ENCODE measurements at places on chromosomes 2 and 18. TPM values are rescaled to one million over a fixed set of nuclear protein-coding genes. Genes with fewer than 3 reads are reported as not detected.

Gene SERPINB10
- polyA plus RNA-seq: 0.10 TPM

Gene CPS1
- 7.8 TPM for polyA plus RNA-seq

Gene ACVR1C
- 0.58 TPM for polyA plus RNA-seq

Gene MARCO
- 0.10 TPM for polyA plus RNA-seq

Gene CABLES1
- 79.0 TPM for polyA plus RNA-seq

Gene MCM6
- 48.0 TPM for polyA plus RNA-seq

Gene INSIG2
- 35.0 TPM for polyA plus RNA-seq

- peak; percentile 55 for DNase-seq
Observed at GRCh38 chr2:85589181-85589580, 5.0 kb downstream of the VAMP5 start.

GRCh38 chr2:229843613-229844012 lies 78.2 kb downstream of the TRIP12 start:
- DNase-seq: no peak

GRCh38 chr2:199985625-199986207 lies 30.3 kb downstream of the MAIP1 start:
- DNase-seq: peak; percentile 56

- DNase-seq: no peak
Observed at GRCh38 chr18:8386669-8387380, 222.4 kb upstream of the RAB12 start.

- DNase-seq: no peak
Observed at GRCh38 chr2:136236019-136236418, 118.1 kb upstream of the CXCR4 start.

- no peak for DNase-seq
Observed at GRCh38 chr18:2908166-2908945, 61.5 kb downstream of the EMILIN2 start.

DNA sequence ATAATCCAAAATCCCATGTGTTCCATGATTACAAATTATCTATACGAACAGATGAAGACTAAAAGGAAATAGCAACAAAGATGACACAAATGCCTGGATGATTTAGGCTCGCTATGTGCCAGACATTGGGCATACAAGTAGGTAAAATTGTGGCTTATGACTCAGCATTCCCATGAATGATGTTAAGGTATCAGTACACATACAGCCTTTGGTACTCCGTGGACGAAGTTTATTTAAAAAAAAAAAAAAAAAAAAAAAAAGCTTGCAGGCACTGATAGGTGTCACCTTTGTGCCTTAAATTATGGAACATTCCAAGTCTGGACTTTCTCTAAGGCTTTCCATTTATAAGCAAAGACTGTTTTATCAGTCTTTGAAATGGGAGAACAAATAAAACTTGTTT lies 2.7 kb downstream of the CHAC2 start:
- DNase-seq: no peak

DNA sequence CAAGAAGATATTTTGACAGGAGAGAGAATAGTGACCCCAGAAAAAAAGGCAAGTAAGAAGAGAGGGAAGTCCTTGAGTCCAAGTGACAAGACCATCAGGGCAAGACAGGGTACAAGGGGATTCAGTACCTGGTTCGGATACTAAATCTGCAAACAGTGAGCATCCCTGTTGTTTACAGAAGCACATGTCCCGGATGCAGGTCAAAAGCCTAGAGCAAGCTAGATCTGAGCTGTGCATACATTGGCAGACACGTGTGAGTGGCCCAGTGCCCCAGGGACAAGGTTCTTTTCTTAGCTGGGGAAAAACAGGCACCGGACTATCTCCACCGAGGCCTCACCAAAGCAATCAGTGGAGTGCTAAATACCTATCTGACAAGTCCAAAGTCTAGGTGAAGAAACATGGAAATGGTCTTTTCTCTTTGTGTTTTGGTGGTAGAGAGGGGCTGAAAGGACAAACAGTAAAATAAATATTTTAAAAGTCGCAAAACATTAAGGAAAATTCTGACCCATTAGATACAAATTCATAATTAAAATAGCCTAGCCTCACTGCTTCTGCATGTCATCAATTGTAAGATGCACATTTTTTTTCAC lies 165.2 kb downstream of the SUCLG1 start:
- DNase-seq: no peak

GRCh38 chr2:151161821-151162551 lies 99.7 kb downstream of the RBM43 start:
- DNase-seq: no peak

DNA sequence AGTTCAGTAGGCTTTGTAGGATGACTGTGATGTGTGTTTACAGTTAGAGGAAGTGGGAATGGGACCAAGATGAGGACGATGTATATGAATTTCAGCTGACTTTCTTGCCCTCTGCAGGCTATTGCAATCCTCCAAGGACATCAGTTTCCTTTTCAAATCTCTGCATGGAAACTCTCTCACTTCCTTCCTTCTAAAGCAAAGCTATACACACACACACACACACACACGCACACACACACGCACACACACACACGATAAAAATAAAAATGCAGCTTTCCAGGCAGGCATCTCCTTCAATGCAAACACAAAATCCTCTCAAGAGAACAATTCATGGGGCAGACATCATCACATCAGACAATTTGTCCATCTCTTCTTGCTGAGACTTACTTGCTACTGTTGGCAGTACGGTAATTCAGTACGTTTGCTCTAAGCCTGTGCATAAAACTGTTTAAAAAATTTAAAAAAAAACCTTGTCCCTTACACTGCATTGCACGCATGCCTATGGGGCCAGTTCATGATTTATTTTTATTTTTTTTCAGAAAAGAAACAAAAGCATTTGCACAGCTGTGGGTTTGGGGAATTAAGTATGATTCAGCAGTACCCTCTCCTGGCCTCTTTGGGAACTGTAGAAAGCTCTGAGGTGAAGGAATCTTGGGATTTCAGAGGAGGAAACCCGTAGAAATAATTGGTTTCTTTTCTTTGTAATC lies 27.1 kb upstream of the ICOS start:
- DNase-seq: peak; percentile 58

- no peak for DNase-seq
Observed at GRCh38 chr2:1088192-1088860, 137.7 kb downstream of the SNTG2 start.

DNA sequence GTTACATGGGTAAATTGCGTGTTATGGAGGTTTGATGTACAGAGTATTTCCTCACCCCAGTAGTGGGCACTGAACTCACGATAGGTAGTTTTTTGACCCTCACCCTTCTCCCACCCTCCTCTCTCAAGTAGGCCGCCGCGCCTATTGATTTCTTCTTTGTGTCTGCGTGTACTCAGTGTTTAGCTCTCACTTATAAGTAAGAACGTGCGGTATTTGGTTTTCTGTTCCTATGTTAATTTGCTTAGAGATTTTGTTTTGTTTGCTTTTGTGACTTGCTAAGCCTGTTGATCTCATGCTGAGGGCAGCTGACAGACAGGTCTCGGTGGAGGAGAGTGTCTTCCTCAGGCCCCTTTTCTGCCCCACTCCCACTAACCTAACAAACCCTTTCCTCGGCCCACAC lies 36.2 kb downstream of the ACOXL start:
- no peak for DNase-seq

- DNase-seq: no peak
Observed at GRCh38 chr2:45466053-45466452, 145.0 kb downstream of the SRBD1 start.

DNA sequence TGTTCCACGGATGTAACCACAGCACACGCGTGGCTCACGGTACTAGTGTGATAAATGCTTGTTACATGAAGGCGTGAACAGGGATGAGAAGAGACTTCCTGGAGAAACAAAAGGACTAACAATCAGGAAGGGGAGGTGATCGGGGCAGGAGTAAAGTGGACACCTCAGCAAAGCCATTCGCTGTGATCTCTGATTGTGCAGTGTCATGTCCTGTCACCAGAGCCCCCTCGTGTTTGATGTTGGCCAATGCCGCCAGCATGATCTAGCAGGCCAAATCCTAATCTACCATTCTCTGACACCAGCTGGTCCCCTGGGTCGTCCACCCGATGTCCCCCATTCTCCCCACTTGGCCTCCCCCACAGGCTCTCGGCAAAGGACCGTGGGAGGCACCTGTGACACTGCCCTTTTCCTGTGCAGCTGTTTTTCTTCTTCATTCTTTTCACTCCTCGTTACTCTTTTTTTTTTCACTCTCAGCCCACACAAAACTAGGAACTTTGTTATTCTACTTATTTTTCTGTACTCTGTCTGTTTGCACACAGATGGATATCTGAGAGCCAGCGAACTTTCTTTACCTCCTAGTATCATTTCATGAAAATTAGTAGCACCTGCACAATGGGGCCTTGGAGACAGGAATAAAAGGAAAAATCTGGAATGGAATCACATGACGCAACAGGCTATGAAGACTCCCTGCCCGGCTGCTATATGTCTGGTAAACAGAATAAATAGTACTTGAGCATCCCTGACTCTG lies 146.8 kb downstream of the TGIF1 start:
- DNase-seq: peak; percentile 42

GRCh38 chr2:232276733-232277313 lies 101.7 kb upstream of the ALPP start:
- DNase-seq: no peak

DNA sequence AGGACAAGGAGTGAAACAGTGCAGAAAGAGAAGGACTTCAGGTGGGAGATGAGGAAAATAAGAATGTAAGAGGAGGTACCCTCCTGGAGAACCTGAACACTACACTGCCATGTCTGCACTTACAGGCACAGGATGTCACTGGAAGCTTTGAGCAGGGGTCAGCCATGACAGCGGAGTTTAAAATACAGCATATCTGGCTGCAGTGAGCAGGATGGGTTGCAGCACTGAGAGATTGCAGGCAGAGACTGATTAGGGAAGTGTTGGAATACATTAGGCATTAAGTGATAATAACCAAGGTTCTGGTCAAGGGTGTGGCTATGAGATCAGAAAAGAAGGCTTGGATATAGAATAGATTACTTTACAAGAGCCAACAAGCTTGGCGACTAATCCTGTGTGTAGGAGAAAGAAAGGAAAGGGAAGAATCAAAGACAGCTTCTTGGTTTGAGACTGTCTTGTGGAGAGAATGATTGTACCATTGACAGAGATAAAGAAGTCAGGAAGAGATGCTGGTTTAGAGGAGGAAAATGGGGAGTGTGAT lies 171.1 kb upstream of the RBMS1 start:
- DNase-seq: no peak

DNA sequence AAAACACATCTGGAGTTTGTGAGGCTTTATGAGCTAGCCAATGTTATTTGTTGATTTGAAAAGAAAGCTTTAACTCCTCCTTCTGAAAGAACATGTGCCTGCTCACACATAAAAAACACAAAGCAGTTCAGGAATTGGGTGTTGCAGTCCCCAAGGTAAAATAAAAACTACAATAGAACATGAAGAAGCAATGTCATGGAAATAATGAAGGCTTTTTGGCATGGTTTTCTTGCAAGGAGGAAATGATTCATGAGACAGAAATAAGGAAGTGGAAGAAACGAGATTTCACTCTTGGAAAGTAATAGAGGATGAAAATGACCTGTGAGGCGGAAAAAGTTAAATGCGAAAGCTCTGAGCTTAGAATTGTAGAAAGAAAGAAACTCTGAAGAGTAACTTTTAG lies 81.1 kb downstream of the TRIB2 start:
- no peak for DNase-seq

GRCh38 chr2:37020212-37020886 lies 54.0 kb upstream of the STRN start:
- peak; percentile 77 for DNase-seq

DNA sequence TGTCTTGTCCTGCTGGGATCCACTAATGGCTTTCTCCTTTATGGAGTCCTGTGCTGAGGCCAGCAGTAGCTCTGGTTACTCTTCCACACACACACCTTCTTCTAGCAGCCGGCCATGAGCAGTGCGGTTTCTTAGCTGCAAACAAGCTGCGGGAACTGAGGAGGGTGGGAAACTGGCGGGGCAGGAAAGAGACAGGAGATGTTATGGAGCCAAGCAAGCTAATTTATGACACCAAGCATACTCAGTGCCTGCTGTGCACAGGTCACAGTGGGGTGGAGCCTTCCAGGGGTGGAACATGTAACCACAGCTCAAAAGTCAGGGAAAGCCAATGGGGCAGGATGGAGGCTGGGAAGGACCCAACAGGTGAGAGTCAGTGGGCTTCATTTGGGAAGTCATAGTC lies 180.8 kb downstream of the FAM210A start:
- DNase-seq: no peak

DNA sequence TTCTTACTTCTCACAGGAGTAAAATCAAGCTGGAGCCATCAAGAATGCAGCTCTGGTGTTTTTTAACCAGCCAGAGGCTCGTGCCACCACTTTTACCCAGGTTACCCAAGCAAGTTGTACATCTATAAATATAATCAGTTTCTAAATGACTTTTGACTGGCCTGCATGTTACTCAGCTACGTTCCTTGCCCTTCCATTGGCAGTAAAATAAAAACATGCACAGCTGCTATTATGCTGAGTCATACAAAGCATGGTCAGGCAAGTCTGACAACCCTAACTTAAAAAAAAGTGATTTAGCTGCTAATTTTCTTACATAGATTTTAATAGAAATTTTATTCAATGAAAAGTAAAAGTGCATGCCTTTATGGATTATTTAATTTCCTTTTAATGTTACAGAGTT lies 111.7 kb upstream of the CSRNP3 start:
- DNase-seq: no peak

DNA sequence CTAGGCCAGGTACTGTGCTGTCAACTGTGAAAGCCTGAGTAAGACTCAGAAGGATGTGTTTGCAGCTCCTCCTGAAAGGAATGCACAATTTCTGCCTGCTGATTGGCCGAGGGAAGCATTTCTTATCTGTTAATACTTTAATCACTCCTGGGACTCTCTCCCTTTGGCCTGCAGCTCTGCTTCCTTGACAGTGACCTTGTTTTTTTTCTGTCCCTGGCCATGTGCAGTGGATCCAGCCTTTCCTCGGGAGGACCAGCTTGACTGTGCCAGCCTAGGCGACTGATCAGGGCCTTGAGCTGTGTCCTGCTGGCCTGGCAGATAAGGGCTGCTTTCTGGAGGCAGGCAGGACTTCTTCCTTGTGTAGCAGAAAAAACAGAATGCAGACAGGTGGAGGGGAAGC lies 10.0 kb downstream of the RNF144A start:
- DNase-seq: no peak

GRCh38 chr2:118991554-118991953 lies 49.6 kb downstream of the MARCO start:
- DNase-seq: no peak

GRCh38 chr2:240284503-240285259 lies 144.2 kb upstream of the OTOS start:
- DNase-seq: no peak

- no peak for DNase-seq
Observed at GRCh38 chr2:95024960-95025405, 525 bp upstream of the MAL start.

DNA sequence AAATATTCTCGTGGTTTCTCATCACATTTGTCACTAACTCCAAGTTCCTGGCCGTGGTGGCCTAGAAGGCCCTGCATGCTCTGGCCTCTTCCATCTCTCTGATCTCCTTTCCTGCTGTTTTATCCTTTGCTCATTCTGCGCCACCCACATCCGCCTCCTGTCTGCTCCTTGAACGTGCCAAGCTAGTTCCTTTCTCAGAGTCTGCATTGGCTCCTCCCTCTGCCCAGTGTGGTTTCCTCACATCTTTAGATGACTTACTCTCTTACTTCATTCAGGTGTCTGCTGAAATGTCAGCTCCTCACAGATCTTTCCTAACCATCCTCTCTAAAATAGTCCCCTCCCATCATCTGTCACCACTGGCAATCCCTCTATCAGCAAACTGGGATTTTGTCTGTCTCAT lies 158.6 kb upstream of the RBMS1 start:
- no peak for DNase-seq

All from left lung (tissue), 14 donors.